ENCODE measurements at places on chromosomes 11 and 22. TPM values are rescaled to one million over a fixed set of nuclear protein-coding genes. Genes with fewer than 3 reads are reported as not detected.

The FAM180B gene
- 1.4 TPM for total RNA-seq

The CATSPER1 gene
- not detected for total RNA-seq

The RAC2 gene
- total RNA-seq = 4.8 TPM

The HBB gene
- total RNA-seq = 162 TPM

DNA sequence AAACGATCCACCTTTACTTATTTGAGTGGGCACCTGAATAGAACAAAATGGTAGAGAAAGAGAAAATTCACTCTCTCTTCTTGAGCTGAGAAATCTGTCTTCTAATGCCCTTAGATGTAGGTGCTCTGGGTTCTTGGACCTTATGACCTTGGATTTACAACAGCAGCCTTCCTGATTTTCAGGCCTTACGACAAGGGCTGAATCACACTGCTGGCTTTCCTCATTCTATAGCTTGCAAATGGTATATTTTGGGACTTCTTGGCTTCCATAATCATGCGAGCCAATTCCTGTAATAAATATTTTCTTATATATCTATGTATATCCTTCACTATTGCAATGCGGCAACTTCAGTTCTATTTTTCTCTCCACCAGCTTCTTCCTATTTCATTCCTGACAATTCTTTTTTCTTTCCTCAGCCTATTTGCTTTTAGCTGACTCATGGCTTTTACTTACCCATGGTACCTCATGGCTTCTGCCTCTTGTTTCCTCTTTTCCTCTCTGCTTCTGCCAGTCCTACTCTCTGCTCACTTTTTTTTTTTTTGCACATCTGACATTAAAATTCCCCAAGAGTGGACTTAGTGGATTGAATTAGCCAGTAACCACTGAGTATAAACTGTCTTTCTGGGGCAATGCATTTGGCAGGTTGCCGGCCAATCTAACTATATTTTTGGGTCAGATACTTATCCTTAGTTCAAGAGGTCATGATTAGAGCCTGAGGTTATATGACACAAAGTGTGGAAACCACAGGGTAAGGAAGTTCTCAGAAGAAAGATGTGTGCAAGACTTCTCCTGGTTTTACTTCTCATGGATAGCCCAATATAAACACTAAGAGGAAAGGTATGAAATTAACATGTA is 359.5 kb downstream of the TMEM135 start:
- DNase-seq = no peak

GRCh38 chr11:31480930-31481329 is 28.5 kb downstream of the IMMP1L start:
- DNase-seq = peak; percentile 4

- DNase-seq = no peak
Observed at GRCh38 chr11:61607426-61607825, 26.6 kb upstream of the SYT7 start.

DNA sequence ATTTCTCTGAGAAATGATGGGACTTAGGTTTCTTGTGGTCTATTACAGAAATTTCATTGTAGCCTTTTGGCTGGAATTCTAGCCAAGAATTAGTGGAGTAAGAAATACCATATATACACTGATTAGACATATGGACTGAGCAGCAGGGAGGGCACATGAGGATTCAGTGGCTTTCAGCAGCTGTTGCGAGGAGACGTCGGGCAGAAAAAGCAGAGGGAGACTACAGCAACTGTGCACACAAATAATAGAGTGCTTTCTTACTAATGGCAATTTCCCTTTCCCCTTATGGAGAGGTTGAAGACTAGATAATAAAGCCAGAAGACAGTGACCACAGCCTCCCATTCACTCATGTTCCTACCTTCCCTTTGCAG is 35.4 kb upstream of the CCDC34 start:
- DNase-seq = peak; percentile 84
